ENCODE measurements at places on chromosomes 2 and 18. TPM values are rescaled to one million over a fixed set of nuclear protein-coding genes. Genes with fewer than 3 reads are reported as not detected.

ZNF892 gene
- 31.7 TPM for total RNA-seq

SLC66A3 gene
- 9.8 TPM for total RNA-seq

MYO7B gene
- not detected for total RNA-seq

UGT1A1 gene
- total RNA-seq, result not detected

PTPRM gene
- 45.4 TPM for total RNA-seq

OXER1 gene
- total RNA-seq, result not detected

KCNK3 gene
- total RNA-seq, result 3.6 TPM

TTR gene
- total RNA-seq, result 0.31 TPM

PER2 gene
- total RNA-seq, result 5.5 TPM

CTNNA2 gene
- total RNA-seq, result 261 TPM

All from occipital lobe (tissue), 3 donors.